ACHN (cell line): ENCODE measurements at places on chromosomes 16 and 17.
A peak's percentile ranks its signal among the peaks of the same experiment; 100 is the strongest.

DNA sequence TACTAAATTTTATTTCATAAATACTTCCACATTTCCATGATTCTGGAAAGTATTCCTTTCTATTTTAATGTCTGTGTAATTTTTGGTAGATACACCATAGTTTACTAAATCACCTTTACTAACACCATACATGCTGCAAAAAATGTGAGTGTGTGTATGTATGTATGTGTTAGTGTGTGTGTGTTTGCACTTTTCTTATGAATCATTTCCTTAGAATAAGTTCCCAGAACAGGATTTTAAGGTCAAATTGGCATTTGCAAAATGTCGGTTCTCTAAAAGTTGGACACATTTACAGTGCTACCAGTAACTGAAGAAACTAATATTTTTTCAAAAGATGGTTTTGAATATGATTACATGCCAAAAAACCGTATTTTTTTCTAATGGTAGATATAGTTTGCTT lies 137.1 kb downstream of the CYB561 start:
- DNase-seq: no peak

GRCh38 chr17:39090908-39091665 lies 60.4 kb downstream of the PLXDC1 start:
- no peak for DNase-seq

- no peak for DNase-seq
Observed at GRCh38 chr16:68889508-68890150, 46.3 kb downstream of the TANGO6 start.

DNA sequence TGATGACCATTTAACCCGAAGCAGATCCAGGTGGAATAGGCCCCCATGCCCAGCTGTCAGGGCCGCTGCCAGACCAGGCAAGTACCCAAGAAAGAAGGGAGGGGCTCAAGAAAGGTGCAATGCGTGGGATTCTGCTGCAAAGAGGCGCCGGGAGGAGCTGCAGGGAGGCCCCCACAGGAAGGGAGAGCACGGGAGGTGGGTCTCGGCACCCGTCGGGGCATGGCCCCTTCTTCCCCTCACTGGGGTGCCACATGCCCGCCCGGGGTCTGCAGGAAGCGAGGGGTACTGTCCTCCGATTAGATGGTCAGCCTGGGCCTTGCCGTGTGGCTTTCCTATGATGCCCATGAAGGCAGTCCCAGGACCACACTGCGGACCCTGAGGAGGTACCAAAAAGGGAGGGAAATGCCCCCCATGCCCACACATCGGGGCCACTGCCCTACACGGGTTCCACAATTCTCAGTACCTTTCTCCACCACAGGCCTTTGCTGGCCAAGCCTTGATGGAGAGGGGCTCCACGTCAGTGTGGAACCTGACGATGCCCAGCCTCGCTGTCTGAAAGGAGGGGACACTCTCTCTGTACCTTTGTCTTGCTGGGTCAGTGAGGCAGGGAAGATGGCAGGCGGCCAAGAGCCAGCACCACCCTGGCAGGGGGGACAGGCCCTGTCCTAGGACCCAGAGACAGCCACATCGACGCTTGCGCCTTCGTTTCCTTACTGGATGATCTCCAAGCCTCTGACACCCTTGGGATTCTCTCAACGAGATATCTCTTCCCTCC lies 45.5 kb upstream of the DNAH17 start:
- DNase-seq: no peak

- no peak for DNase-seq
Observed at GRCh38 chr17:20200016-20200795, 191.0 kb downstream of the SPECC1 start.

GRCh38 chr16:30010844-30011713 lies at the start of gene DOC2A:
Gene DOC2A (minus strand): TSS chr16:30011027. CDS start chr16:30010222, 805 bp downstream.
- DNase-seq: no peak

DNA sequence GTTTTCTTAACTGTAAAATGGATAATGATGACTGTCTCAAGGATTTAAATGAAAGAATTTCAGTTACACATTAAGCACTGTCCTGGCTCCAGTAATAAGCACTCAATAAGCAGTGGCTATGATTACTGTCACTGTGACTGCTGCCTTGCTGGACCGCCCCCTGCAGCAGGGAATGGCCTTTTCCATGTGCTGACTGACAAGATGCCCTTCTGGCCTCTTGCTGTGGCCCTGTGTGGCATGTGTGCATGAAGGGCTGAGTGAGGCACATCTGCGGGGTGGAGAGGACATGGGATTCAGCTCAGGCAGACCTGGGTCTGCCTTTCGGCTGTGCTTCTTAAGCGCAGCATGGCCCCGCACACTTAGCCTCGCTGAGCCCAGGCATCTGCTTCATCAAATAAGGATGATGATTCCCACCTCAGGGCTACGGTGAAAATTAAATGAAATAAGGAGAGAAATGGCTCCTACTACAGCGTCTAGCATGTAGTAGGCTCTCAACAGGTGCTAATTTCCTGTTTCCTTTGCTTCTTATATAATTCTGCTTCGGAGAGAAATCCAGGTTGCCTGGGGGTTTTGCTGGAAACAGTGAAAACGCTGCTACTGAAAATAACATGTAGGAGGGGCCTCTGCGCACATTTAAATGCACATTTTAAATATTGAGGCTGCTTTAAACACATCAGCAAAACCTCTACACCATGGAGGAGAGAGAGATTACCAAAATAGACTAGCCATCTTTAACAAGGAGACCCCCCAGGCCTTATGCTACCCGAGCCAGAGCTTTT lies 183.9 kb downstream of the PARN start:
- no peak for DNase-seq

GRCh38 chr16:67801241-67801640 lies 5.1 kb downstream of the RANBP10 start:
- DNase-seq: no peak

GRCh38 chr16:17357307-17358062 lies 113.3 kb downstream of the XYLT1 start:
- DNase-seq: no peak

DNA sequence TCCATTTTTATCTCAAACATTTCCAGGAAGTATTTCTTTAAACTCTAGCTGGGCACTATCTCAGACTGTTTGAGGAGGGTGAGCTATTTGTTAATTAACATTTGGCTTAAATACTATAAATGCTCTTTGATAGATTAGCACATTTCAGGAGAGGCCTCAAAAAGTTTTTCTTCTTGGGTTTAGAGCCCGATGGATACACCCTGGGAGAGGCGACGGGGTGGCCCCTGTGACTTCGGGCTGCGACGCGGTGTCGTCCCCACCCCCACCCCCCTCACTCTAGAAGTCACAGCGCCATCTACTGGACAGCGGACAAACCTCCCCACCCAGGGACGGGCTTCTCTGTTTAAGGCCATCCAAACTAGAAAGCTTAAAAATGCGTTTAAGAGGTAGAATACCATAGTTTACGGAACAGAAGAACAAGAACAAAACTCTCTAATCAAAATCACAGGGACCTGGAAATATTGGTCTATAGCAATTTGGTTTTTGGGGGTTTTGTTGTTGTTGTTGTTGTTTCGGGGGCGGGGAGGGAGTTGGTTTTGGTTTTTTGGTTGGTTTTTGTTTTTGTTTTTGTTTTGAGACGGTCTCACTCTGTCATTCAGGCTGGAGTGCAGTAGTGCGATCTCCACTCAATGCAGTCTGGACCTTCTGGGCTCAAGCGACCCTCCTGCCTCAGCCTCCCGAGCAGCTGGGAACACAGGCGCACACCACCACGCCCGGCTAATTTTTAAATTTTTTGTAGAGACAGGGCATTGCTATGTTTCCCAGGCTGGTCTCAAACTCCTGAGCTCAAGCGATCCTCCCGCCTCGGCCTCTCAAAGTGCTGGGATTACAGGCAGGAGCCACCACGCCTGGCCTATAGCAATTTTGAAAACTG lies 254.4 kb downstream of the C16orf95 start:
- DNase-seq: peak; percentile 79

GRCh38 chr16:24700549-24701392 lies 28.7 kb upstream of the TNRC6A start:
- peak; percentile 100 for DNase-seq

DNA sequence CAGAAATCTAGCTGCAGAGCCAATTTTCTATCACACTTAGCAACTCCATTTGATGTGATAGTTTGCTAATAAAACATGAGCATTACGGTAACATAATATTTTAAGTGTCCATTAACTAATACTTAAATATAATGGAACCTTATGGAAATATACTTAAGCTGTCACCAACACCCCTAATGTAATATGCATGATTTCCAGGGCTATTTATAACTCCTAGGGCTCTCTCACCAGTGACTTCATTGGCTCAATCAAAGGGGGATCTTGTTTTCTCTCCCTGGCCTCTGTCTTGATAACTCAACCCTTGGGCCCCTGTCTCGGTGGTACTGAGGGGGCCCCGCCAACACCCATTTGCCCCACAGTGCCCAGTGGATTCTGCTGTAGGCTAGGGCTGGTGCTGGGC lies 170.4 kb downstream of the SALL1 start:
- DNase-seq: no peak

DNA sequence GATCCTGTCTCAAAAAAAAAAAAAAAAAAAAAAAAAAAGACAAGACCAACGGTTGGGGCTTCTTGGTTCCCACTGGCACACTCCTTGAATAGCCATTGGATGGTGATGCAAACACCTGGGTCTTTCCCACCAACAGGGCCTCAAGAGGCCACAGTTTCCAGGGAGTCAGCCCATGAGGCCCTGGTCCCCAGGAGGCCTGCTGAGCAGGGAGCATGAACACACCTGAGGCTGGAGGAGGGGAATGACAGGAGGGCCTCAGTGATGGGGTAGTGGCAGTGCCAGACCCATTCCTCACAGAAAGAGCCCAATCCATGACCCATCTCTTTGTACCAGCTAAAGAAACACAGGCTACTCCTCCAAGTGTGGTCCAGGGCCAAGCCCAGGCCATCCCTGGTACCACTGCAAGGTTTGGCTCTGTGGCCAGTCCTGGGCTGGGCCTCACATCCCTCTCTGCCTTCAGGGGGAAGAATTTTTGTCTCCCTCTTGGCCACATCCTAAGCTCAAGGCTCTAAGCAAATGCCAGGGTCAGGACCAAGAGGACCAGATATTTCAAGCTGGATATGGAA lies 13.9 kb downstream of the ARL2BP start:
- DNase-seq: no peak

DNA sequence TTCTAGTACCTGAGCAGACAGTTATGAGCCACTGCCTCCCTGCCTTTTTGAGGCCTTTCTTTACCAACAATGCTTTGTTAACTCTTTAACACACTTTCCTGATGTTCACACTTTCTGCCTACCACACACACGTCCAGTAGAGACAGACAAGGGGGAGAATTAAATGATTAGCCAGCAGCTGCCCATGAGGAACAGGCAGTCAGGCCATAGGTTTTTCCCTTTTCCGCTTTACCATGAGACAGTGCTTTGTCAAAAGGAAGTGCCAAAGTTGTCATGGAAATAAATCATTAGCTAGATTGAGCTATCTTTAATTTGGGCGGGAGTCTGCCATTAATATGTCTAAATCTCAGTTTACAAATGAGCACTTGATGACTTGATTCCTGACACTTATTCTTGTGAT lies 102.1 kb downstream of the PITPNC1 start:
- DNase-seq: no peak

DNA sequence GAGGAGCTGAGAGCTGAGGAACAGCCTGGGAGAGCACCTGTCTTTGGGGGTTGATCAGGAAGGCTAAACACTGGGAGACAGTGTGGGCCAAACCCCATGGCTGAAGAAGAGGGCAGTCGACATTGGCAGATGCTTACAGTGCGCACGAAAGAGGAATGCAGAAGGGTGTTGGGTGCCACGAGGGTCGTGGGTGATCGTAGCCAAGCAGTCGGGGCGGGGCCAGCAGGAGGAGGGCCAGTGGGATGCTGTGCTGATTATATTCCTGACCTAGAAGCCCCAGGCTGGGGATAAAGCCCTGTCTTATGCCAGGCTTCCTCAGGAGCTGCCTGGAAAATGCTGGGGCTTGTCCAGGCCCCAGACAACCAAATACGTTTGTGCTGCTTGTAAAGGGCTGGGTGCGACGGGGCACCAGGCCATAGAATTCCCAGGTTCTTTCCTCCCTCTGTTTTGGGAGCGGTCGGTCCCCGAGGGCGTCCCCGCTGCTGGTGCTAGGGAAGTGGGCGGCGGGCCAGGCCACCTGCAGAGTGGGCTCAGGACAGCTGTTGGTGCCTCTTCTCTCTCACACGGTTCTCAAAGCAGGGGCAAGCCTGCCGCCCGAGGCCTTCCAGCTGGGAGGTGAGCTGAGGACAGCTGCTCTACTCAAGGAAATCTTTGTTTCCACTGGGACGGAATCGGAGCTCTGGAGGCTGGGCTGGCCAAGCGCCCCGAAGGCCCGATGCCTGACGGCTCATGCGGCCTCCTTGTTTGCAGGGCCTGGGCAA lies 10.0 kb downstream of the C1QTNF1 start:
- no peak for DNase-seq

DNA sequence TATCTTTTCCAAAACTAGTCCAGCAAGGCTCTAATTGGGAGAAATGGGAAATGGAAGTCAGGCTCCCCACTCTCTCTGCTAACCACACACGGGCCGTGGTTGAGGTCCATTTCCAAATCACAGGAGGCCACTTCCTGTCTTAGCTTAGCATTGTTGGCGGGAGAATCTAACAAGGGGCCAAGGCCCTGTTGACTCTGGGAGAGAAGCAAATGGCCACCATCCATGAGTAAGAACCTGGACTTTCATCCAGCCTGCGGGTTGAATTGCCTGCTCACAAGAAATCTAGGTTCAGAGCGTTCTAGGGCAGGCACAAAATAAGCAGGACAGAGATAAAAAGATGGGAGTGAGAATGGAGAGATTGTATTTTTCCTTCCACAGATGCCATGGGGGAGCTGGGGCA lies 5.7 kb downstream of the FAM20A start:
- no peak for DNase-seq

DNA sequence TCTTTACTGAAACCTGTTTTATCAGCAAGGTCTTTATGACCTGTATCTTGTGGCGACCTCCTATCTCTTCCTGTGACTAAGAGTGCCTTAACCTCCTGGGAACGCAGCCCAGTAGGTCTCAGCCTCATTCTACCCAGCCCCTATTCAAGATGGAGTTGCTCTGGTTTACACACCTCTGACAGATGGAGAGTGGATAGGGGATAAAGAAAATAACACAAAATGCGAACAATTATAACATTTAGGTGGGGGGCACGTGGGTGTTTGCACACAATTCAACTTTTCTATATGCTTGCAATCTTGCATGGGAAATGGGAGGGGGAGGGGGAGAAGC lies 83.3 kb downstream of the RMI2 start:
- DNase-seq: no peak

GRCh38 chr16:4825196-4825595 lies 21.9 kb downstream of the GLYR1 start:
- DNase-seq: no peak

DNA sequence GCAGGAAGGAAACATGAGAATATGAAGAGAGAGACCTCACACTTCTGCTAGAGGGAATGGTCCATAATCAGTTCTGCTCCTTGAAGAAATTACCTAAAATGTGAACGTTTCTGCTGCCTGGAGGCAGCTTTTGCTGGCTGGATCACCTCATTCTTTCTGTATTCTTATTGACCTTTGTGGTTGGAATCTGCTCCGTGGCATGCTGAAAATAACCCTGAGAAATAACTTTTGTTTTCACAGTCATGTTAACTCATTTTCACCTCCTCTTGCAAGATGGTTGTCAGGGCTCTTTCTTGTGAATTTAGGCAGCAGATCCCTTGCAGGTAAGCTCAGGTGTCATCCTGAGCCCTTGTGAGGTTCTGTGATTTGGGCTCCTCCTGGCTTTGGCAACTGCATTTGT lies 70.2 kb downstream of the IRF8 start:
- DNase-seq: no peak
